ENCODE measurements at places on chromosomes 13 and 19.

DNA sequence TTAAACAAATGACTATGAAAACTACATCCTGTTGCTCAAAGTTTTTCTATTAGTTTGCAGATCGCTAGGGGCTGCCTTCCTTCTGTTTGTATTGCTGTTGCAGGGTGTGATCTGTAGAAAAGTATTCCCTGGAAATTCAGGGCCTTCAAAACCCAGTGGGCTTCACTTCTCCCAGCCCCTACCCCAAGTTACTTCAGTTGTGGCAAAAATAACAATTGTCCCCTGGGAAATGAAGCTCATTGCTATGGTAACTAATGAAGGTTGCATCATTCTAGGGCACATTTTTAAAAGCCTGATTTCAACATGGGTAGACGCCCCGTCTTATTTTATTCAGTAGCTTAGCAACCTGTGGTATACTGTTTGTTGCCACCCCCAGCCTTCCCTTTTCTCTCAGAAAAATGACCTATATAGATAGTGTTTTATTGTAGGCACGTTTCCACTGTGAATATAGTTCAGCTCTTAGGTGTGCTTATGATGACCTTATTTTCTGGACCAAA is 60.9 kb downstream of the WDFY2 start:
- no peak for DNase-seq

GRCh38 chr19:23378948-23379347 is 16.3 kb downstream of the ZNF91 start:
- DNase-seq = no peak

GRCh38 chr19:2503521-2504109 is 27.7 kb downstream of the GADD45B start:
- DNase-seq = no peak

DNA sequence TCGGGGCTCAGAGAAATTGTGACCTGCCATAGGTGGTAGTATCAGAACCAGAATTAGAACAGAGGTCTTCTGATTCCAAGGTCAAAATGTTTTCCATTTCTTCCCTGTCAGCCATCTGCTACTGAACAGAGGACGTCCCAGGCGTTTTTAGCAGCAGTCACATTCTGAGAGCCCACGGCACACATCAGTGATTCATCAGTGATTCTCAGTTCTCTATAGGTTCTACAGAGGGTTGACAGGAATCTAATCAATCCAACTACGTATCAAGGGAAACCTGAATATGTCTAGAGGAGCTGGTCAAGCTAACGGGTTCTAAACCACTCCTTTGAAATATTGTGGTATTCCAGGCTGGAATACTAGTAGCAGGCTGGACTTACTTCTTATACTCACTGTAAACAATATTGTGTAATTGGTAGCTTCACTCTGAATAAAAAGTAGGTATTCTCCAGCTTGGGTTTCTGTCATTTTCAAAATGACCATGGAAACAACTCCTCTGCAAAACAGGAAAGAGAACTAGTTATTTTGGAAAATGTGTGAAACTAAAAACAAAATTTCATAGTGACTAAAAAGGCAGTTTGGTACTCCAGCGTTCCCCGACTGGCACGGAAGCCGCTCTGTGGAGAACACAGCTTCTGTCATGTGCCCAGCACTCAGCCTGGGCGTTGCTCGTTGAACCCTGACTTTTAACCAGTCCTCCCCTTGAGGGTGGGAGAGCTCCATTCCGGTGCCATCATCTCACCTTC is 43.2 kb downstream of the FLT3 start:
- no peak for DNase-seq

- no peak for DNase-seq
Measured at GRCh38 chr19:18002347-18002850, 5.6 kb upstream of the ARRDC2 start.

DNA sequence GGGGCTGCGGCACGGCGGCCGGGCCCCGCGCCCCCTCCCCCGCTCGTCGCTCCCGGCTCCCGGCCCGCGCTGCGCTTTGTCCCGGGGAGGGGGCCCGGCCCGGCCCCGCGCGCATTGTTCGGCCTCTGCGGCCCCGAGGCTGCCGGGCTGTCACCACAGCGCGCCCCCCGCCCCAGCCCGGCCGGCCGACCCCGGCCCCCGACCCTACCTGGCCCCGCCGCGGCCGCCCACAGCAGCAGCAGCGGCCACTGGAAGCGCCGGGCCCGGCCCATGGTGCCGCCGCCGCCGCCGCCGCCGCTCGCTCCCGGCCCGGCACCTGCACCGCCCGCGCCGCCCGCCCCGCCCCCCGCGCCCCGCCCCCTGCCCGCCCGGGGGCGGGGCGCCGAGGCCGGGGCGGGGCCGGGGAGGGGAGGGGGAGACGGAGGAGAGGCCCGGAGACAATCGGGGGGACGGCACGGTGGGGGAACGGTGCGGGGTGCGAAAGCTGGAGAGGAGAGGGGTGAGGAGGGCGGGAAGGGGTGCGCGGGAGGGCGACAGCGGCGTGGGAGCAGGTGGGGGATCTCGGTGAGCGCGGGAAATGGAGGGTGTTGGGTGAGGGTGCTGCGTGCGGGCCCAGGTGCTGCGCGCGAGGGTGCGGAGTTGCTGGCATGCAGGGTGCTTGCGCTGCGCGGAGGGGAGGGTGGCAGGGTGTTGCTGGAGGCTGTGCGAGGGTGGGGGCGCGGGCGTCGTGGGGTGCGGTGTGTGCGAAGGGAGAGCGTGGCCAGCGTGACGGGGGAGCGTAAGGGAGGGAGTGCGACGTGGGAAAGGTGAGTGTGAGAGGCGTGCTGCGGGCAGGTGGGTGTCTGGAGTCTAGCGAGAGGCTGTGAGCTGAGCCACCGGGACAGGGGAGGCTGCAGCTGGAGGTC is at the start of gene CADM4:
Gene CADM4 (minus strand): TSS at position 332 of the 905 bp plus-strand sequence. CDS start 60 bp downstream, at position 272.
- DNase-seq = no peak

DNA sequence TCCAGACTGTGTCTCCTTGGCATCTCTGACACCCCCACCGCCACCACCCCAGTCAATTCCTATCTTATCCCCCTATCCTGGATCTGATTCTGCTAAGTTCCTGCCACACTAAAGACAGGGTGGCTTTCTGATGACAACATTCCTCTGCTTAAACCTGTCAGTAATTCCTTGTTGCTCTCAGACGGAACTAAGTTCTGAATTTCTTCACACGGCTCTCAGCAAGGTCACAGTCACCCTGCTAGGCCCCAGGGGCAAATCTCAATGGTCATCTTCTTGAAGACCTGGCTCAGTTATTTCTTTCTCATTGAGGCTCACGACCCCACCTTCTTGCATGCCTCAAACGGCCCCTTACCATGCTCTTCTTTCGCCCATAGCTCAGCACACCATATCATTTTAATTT is 7.6 kb downstream of the ALOX5AP start:
- no peak for DNase-seq

DNA sequence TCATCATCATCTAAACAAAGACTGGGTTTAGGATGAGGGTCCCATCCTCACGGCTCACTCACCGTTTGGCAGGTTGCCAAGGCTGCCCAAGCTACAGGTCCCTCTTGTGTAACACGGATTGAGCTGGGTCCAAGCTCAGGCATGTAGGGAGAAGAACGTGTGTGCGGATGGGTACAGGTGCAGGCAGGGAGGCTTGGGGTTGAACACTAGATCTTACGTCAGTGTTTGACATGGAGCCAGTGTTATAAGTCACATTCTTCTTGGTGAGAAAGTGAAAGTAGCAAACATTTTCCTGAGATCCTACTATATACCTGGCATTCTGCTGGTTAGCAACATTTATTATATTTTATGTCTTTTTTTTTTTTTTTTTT is 136.8 kb upstream of the RNF113B start:
- DNase-seq = no peak

DNA sequence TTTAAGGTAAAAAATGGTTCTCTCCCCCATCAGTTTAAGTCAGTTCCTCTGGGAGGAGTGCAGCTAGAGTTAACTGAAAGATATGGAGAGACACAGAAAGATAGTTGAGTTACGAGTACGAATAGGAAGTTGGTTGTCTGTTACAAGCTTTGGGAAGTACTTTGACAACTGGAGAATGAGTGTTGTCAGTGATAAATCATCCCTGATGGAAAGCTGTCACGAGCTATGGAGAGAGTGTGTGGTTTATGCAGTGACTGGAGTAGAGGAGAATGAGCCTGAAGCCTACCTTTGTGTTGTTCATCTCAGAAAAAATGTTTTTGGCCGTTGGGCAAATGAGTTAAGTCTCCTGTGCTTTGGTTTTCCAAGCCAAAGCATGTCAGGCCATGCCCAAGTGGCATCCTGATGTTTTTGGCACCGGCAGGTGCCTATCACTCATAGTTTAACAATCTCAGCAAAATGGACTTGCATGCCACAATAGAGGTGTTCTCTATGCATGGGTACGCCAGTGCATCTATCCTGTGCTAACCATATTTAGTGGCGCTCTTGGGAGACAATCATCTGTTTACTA is 350.2 kb downstream of the IRS2 start:
- DNase-seq = no peak

- DNase-seq = no peak
Measured at GRCh38 chr19:13149628-13150186, 468 bp downstream of the STX10 start.

DNA sequence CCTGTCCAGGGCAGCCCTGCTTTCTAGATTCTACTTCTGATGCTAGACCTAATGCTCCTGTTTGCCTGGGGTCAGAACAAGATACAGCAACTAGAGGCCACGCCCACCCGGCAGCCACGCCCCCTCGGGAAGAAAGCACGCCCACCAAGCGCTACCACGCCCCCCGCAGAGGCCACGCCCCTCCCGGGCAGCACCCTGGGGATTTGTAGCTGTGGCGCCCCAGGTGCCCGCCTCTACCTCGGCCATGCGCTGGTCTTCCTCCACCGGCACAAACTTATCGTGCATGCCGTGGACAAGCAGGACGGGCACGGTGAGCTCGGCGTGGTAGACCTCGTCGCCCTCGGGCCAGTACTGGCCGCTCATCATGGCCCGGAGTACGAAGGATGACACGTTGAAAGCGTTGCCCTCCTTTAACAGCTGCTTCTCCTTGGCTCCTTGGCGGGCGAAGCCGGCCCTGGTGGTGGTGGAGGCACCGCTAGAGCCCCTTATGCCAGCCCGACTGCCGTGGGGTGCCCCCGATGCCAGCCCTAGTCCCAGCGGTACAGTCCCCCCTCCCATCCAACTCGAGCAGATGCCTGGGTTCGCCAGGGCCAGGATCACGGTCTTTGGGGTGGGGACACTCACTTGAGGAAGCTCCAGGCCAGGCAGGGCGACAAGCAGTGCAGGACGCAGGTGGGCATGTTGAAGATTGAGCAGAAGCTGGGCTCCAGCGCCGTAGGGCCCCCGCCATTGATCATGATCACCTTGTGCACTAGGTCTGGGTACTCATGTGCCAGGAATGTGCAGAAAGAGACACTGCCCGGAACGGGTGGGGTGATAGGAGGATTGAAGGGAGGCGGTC is 9.0 kb downstream of the ABHD8 start:
- no peak for DNase-seq

- no peak for DNase-seq
Measured at GRCh38 chr13:46475541-46475991, 77.4 kb upstream of the LRCH1 start.

GRCh38 chr13:62331384-62331783 is 915.7 kb upstream of the PCDH20 start:
- no peak for DNase-seq

GRCh38 chr19:57747472-57747807 is 825 bp downstream of the ZNF776 start:
- DNase-seq = no peak

GRCh38 chr19:1132552-1133383 is 29.0 kb downstream of the GPX4 start:
- no peak for DNase-seq

DNA sequence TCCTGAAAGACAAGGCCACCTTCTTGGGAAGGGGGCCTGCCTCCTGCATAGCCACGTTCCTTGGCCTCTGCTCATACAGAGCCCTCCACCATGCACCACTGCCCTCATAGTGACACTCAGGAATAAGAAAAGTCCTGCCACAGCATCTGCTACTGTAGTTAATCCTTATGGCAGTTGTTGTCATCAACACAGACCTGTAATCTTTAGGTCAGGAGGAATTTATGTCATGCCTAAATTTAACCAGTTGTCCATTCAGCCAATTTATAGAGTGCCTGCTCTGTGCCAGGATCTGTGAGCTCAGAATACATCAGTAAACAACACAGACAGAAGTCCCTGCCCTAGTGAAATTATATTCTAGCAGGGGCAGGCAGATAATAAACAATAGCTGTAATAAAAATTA is 44.4 kb downstream of the FAM124A start:
- no peak for DNase-seq

DNA sequence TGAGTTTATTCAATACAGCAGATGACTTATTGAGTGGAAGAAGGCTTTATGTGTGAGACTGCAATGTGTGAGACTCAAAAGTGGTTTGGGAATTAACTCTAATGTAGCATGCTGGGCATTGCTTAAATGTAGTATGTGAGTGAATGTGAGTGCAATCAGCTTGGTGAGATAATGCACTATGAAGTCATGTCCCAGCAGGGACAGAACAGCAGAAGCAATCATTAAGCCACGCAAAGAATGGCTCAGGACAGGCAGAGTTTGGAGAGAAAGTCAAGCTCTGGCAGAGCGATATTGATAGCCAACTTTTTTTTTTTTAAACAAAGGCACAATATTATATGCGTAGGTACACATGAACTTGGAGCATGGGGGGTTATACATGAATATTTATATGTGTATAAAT is 597.7 kb downstream of the GPC6 start:
- DNase-seq = no peak

GRCh38 chr13:99956473-99957349 is 14.9 kb downstream of the ZIC5 start:
- no peak for DNase-seq

DNA sequence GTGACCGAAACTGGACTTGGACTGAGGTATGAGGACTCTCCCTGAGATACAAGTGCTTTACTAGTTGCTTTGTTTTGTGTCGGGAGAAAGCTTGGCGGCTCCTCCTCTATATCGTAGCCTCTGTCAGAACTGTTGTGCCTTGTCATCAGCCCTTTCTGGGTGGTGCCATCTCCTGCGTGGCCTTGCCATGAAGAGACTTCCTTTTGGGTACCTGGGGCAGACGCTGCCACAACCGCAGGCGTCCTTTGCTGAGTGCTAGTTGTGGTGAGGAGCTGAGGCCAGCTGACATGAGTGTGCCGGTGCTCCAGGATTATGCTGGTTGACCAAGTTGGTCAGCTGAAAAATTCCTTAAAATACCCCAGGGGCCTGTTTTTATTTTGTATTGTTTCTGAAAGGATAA is 124.5 kb downstream of the AKAP11 start:
- no peak for DNase-seq

DNA sequence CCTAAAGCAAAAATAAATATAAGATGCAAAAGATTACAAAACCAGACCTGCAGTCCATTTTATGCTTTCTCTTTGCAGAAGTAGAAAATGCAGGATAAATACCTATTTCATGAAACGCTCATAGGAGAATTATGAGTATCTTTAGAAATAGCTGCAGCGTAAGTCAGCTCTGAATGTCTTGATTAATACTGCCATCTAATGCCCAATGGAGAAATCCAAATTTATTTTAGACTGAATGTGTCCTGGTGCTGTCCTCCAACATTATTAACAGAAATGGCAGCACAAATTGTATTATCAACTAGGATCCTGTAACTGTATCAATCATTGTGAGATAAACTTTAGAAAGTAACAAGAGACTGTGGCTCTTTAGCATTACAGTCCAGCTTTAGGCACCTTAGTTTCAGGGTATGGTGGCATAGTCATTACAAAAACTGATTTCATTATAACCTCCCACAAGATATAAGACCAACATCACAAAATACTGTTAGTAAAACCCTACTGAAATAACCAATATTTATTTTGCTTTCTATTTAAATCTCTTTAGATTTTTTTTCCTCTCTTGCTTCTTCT is 162.1 kb upstream of the MIR17HG start:
- no peak for DNase-seq

- DNase-seq = no peak
Measured at GRCh38 chr13:112643759-112644459, 45.9 kb upstream of the ATP11A start.

GRCh38 chr19:3893509-3894179 is 13.2 kb downstream of the ATCAY start:
- DNase-seq = no peak

- DNase-seq = no peak
Measured at GRCh38 chr19:49682274-49682673, 5.2 kb downstream of the PRMT1 start.
